Activated CD4-positive, alpha-beta T cell treated with anti-CD3 and anti-CD28 coated beads, Interleukin-2, amount 50 U/mL, for 16 hours (primary cell): ENCODE measurements at places on chromosomes 13 and 19.

GRCh38 chr13:109728791-109729731 lies 57.3 kb downstream of the IRS2 start:
- no peak for DNase-seq

DNA sequence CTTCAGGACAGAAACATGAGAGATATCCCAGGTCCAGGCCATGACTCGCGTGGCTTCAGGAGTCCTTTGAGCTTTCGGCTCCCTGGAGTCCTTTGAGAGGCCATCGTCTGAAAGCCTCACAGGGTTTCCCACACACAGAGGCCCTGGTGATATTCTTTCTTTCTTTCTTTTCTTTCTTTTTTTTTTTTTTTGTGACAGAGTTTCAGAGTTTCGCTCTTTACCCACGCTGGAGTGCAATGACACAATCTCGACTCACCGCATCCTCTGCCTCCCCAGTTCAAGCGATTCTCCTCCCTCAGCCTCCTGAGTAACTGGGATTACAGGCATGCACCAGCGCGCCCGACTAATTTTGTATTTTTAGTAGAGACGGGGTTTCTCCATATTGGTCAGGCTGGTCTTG lies 5.5 kb downstream of the SIN3B start:
- DNase-seq: no peak

DNA sequence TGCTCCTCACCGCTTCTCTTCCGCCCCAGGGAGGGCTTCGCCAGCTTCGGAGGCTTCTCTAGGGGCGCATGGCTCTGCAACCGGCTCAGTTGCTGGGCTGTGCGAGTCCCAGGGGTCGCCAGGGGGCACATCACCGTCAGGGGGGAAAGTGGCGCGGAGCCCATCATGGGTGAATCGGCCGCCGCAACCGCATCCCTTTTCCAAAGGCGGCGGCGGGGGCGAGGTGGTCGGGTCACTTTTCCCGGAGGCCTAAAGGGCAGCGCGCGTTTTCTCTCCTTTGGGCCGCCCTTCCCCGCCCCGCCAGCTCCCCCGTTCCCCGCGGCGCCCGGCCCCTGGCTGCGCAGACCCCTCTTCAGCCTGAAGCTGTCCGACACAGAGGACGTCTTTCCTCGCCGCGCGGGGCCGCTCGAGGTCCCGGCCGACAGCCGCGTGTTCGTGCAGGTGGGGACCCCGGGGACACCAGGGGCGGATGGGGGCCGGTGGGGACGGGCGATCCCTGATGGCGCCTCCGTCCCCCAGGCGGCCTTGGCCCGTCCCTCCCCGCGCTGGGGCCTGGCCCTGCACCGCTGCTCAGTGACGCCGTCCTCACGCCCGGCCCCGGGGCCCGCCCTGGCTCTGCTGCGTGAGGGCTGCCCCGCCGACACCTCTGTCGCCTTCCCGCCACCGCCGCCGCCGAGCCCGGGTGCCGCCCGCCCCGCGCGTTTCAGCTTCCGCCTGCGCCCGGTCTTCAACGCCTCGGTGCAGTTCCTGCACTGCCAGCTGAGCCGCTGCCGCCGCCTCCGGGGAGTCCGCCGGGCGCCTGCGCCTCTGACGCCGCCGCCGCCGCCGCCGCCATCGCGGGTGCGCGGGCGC lies 1.7 kb downstream of the TGFBR3L start:
- DNase-seq: peak; percentile 51

- no peak for DNase-seq
These were observed 44.8 kb upstream of the ARGLU1 start for GRCh38 chr13:106612688-106613087.

- peak; percentile 79 for DNase-seq
These were observed 52.0 kb downstream of the SLC7A1 start for GRCh38 chr13:29543230-29544215.

DNA sequence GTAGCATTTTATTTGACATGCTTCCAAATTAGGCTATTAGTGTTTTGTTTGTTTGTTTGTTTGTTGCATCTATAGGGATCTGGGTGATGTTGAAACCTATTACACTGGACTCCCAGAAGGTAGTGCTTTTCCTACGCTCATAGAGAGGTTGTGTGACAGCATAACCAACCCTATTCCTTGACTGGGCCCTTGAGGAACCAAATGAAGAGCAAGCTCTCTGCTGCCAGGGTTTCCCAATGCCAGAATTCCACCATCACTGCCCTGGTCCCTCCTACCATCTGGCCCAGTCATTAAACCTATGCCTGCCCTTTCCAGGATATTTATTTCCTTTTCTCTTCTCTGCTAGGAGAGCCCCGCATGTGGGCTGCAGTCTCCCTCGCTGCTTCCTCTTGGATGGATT lies 210.6 kb downstream of the IRS2 start:
- DNase-seq: no peak

DNA sequence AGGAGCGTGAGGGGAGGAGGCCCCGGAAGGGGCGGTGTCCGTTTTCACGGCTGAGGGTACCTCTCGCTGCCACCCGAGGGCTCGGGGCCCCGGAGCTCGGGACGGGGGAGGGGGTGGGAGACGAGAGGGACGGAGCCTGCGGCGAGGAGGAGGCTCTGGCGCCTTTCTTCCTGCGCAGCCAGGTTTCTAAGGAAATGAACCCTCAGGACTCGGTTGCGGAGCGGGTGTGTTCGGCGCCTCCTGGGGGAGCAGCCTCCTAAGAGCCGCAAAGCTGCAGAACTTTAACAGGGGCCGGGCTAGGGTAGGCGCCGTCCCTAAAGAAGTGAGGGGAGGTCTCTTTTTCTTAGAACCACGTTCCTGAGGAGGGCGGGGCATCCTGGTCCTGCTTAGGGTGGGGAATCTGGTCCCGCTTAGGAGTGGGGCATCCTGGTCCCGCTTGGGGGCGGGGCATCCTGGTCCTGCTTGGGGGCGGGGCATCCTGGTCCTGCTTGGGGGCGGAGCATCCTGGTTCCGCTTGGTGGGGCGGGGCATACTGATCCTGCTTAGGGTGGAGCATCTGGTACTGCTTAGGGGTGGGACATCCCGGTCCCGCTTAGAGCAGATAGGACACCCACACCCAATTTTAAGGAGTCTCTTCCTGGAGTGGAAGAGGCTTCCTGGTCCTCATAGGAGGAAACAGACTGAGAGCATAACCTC lies 6.2 kb downstream of the SYT5 start:
- DNase-seq: no peak

GRCh38 chr13:22793598-22794134 lies 387.1 kb upstream of the SGCG start:
- DNase-seq: no peak

DNA sequence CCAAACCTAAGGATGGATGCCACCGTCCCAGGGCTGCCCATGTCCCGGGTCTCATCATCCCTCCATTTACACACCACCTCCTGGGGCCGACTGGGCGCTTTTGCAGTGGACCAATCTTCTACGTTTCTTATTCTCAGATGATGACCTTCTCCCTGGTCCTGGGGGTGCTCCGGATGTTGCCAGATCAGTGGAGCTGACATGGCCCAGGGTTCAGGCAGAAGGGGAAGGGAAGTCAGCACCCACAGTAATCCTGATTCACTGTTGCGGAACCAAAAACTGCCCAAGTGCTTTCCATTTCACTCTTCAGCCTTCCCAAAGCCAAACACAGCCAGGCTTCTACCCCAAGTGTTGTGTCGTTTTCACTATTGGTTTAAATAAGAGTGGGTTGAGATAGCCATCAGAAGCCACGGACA lies 29.8 kb downstream of the RAB20 start:
- no peak for DNase-seq

DNA sequence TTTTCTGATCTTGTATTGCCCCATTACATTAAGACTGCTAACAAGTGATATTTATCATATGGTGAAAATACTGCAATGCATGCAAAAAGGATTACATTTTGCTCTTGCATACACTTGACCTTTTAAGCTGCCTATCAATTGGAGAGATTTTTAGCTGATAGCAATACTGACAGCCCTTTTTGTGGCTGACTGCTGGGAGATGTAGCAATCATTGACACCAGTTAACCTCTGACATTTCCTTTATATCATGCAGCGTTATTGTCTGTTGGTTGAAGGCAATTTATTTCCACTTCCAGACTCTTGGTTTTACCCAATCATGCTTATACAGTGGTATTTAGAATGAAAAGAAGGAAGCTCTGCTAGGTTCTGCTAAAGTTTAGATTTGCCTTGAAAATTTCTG lies 364.0 kb downstream of the LMO7 start:
- DNase-seq: no peak

GRCh38 chr13:72255908-72256307 lies 388.9 kb upstream of the DACH1 start:
- no peak for DNase-seq

DNA sequence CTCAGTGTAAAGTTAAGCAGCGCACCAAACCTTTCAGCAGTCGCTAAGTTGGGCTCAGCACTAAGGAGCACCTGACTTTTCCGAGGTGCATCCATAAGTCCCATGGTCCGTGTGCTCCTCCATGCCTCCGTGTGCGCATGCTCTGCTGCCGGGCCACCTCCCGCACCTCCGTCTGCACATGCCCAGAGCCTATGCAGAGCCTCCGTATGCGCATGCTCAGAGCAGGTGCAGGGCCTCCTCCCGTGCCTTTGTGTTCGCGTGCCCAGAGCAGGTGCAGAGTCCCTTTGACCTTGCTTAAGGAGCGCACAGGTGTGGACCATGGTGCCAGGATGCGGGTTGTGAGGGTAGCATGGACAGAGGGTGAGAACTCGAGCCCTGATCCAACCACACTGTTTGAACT lies 46.0 kb downstream of the ATP11A start:
- no peak for DNase-seq

DNA sequence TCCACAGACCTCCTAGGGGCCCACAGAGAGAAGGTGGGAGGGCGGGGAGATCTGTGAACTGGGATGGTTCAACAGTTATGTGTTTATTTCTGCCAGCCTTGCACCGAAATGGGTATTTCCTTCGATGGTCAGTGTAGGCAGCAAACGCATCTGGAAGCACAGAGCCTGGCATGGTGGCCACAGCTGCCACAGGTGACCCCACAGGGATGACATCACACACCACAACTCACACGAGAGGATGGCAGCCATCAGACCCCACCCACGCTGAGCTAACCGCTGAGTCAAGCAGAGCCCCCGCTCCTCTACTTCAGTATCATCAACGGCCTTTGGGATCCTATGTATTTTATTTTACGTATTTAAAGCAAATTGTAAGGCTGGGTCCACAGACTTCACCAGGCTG lies 37.4 kb downstream of the NAXD start:
- no peak for DNase-seq

DNA sequence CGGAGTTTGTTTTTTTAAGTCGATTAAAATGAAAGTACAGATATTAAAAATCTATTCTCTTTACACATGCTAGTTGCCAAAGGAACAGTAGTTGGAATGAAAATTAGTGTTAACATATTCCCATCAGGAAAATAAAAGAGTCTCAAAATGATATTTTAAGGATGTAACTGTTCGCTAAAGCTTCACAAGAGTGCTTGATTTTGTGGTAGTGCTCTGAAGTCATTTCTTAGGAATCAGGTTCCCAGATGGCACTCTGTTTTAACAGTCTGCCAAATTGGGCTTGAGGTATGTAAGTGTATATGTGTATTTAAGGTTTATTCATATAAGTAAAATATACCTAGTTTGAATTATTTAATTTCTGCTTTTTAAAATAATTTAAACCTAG lies 128.8 kb downstream of the LMO7 start:
- DNase-seq: no peak

DNA sequence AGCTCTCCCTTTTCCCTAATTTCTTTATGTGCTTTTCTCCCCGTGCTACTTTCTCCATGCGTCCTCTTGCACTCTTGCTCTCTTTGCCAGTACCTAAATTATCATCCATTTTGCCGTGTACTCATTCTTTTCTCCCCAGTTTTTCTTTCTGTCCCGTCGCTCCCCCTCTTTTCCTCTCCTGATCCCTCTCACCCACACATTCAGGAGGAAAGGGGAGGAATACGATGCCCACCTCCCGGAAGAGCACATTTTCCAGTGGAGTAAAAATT lies 821 bp downstream of the ZNF616 start:
- DNase-seq: no peak

GRCh38 chr19:50569938-50570540 lies 1.8 kb upstream of the LRRC4B start:
- DNase-seq: no peak

- DNase-seq: no peak
These were observed 26.5 kb downstream of the CEACAM1 start for GRCh38 chr19:42501733-42502132.

DNA sequence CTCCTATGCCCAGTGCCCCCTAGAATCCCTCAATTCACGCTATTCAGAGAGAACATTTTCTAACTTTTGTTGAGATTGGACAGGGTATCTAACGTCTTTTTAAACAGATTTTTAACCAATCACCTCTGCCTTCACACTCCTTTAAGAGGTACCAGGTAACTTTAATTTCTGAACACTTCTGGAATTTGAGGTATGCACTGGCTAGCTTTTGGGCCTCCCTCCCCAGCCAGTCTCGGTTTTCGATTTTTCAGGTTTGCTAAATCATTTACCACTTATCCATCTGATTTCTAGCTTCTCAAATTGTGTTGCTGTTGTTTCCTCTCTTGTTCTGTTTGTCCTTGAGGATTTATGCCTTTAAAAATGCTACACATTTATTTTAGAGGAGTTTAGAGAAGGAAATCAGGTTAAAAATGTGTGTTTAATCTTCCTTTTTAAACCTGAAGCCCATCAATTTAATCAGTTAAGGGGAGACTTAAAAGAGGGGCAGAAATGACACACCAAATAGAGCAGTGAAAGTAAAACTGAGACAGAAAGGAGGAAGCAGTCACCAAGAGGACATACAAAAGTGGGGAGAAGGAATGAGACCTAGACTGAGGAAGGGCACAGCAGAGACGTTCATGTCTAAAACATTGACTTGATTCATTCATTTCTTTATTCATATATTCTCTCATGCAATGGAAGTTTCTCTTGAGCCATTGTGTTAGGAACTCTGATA lies 139.6 kb upstream of the HTR2A start:
- DNase-seq: no peak

DNA sequence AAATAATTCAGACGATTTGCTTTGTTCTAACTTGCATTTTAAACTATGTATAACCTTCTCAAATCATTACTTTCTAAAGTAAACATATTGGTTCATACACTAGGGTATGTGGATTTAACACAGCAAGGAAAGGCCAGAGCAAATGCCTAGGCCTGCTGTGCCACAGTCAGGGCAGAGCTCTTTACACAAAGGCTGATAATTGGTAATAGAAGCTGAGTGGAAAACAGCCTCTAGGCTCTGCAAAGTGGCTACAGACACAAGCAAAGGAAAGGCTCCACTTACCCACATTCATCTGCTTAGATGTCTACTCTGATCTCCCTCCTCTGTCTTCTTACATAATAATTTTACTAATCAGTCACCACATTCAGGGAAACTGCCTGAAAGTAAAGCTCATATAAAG lies 382.9 kb downstream of the OLFM4 start:
- no peak for DNase-seq
